Urothelium cell line (cell line): ENCODE measurements at places on chromosomes 2 and 18.

GRCh38 chr2:108922141-108922915, 66.7 kb downstream of the EDAR start:
- DNase-seq: no peak

GRCh38 chr18:6406075-6406909, 8.4 kb downstream of the L3MBTL4 start:
- peak; percentile 79 for DNase-seq

DNA sequence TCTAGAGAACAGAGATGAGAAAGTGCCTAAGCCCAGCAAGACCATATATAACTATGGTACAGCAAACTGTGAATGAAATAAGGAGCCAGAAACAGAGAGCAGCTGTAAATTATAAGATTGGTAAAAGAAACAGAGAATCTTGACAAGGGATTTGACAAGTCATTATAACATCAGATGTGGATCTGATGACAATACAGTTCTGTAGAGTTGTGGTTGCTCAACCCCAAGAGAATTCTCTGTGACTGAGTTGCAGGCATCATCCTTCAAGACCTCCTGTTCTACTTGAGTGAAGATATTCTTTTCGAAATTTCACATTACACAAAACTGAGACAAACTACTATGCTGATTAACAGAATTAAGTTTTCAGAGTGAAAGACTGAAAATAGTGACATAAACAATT, 343.1 kb upstream of the SLC39A10 start:
- no peak for DNase-seq

DNA sequence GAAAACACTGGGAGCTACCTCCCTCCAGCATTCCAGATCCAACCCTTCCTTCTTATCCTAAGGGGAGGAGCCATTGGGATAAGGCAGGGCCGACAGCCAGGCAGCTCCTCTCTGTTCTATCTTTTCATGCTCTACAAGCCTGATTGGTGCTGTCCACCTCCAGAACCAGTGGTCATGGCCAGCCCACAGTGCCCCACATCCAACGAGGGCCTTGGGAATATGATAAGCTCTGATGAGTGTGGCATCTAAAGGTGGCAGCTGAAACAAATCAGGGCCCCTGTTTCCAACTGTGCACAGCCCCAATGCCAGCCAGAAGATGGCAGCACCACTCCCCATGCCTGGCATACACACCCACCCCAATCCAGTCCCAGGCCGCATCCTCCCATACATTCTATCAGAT, 329.3 kb downstream of the C1D start:
- DNase-seq: peak; percentile 50

- no peak for DNase-seq
Measured at GRCh38 chr2:222319586-222320435, 21.0 kb upstream of the PAX3 start.

- no peak for DNase-seq
Measured at GRCh38 chr2:239371726-239372686, 28.8 kb downstream of the HDAC4 start.

DNA sequence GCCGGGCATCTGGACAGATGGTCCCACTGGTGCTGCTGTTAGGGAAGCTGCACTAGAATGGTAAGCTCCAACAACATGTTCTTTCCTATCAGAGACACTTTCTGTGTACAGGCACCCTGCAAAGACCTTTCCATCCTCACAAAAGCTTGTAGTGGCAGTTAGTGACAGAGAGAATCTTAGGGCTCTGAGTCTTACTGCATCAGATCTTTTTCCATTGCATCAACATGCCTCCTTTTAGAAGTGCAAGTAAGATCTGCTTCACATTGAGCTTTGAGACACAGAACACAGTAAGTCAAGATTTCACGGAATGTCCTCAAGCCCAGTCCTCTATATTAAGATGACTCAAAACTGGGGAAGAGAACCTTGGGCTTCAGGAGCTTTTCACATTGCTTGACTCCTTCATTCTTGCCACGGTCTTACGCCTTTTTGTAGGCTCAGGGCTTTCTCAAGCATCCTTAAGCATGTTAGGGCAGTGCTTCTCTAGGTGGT, 52.6 kb downstream of the ARL4C start:
- no peak for DNase-seq

GRCh38 chr2:84889332-84889731, 8.4 kb upstream of the TRABD2A start:
- no peak for DNase-seq

GRCh38 chr18:8260319-8260718, 348.9 kb upstream of the RAB12 start:
- DNase-seq: no peak

DNA sequence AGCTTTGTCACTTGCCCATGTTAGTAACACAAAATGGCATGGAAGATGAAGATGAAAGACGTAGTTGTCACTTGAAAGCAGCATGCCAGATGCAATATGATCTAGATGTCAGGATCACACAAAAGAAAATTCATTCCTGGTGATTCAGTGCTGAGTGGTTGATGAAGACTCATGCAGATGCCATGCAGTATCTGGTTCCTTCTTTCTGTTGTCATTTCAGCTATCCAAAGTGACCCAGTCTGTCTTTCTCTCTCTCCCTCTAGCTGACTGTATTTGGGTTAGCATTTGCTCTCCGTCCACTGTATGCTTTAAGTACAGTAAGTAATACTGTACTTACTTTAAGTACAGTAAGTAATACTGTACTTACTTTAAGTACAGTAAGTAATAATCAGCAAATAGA, 50.4 kb downstream of the TTN start:
- peak; percentile 37 for DNase-seq

- DNase-seq: no peak
Measured at GRCh38 chr2:53021828-53022227, 745.8 kb upstream of the CHAC2 start.

- DNase-seq: no peak
Measured at GRCh38 chr18:23526501-23527063, 23.3 kb downstream of the RMC1 start.
